Retinal pigment epithelial cell (primary cell): ENCODE measurements at places on chromosomes 13 and 19.

- peak; percentile 27 for DNase-seq
These were observed 1.6 kb downstream of the SIX5 start for GRCh38 chr19:45767410-45767880.

- no peak for DNase-seq
These were observed 8.6 kb downstream of the EPN1 start for GRCh38 chr19:55683449-55684261.

- no peak for DNase-seq
These were observed 24.6 kb downstream of the CAB39L start for GRCh38 chr13:49419276-49419675.

DNA sequence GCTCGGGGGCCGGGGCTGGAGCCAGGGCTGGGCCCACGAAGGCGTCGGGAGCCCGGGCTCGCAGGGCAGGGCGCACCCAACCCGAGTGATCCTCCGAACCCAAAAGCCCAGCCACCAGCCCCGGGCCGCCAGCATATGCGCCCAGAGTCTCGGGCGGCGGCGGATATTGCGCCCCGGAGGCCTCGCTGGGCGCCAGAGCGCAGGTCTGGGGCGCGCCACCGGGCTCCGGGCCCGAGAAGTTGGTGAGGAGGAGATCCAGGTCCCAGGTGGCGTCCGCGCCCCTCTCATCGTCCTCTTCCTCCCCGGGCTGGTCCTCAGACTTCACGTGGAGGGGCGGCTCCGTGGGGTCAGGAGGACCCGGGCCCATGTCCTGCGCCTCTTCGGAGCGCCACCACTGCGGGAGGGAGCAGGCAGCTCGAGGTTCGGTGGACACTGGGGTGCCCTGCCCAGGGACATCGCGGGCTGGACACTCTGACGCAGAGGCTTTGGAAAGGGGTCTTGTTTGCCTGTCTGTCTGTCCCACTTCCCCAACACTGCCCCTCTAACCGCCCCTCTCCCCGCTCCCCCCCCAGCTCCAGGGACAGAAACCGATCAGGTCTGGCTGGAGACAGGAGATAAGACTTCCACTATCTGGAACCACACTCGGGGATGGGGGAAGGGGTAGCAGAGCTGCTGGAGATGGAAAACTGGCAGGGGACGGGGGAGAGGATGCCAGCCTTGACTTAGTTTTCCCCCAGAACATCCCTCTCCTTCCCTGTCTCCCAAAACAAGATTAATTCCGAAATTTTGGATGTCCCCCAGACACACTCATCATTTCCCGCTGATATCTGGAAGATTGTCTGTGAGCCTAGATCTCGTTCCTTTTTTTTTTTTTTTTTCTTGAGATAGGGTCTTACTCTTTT lies 1.0 kb downstream of the KLF1 start:
- no peak for DNase-seq

GRCh38 chr13:33007950-33008349 lies 8.3 kb upstream of the KL start:
- DNase-seq = no peak

- no peak for DNase-seq
These were observed 9.0 kb downstream of the MICU2 start for GRCh38 chr13:21594715-21595545.

DNA sequence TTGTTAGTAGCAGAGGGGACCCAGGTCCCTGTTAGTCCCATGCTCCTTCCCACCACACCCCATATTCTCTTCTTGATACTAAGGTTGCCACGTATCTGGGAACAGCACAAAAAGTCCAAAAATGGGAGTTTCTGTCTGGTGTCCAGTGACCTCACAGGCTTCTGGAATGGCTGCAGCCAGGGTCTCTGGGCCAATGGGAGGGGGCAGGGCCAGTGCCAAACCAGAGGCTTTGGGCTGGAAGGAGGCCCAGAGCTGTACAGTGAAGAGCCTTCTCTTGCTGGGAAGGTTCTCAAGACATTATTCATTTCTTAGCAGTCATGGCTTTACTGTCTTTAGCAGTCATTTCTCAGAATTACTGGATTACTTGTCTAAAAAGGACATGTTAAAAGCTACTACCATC lies 119.2 kb downstream of the FRY start:
- no peak for DNase-seq

- DNase-seq = no peak
These were observed 67.3 kb downstream of the SLC15A1 start for GRCh38 chr13:98685146-98685545.

- no peak for DNase-seq
These were observed 32.4 kb upstream of the EIF3G start for GRCh38 chr19:10152100-10152499.

- peak; percentile 48 for DNase-seq
These were observed 14.0 kb upstream of the GPR4 start for GRCh38 chr19:45615795-45616703.

DNA sequence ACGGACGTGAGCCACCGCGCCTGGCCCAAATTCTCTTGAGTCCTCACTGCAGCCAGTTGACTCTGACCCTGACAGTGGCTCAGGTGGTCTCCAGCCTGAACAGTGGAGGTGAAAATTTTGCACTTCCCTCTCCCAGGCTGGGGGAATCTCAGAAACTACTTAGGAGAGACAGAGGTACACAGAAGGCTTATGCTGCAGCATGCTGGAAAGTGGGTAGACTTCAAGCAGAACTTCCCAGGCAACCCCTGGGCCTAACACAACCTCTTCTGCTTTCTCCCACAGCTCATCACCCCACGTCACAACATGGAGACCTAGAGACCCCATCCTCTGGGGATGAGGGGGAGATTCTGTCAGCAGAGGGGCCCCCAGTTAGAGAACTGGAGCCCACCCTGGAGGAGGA lies 14.4 kb downstream of the NCAN start:
- no peak for DNase-seq

GRCh38 chr19:56841193-56841543 lies 642 bp upstream of the PEG3 start:
- DNase-seq = no peak

GRCh38 chr19:52621376-52621775 lies 16.8 kb downstream of the ZNF83 start:
- DNase-seq = no peak

GRCh38 chr13:49516467-49516866 lies 20.7 kb downstream of the PHF11 start:
- no peak for DNase-seq

DNA sequence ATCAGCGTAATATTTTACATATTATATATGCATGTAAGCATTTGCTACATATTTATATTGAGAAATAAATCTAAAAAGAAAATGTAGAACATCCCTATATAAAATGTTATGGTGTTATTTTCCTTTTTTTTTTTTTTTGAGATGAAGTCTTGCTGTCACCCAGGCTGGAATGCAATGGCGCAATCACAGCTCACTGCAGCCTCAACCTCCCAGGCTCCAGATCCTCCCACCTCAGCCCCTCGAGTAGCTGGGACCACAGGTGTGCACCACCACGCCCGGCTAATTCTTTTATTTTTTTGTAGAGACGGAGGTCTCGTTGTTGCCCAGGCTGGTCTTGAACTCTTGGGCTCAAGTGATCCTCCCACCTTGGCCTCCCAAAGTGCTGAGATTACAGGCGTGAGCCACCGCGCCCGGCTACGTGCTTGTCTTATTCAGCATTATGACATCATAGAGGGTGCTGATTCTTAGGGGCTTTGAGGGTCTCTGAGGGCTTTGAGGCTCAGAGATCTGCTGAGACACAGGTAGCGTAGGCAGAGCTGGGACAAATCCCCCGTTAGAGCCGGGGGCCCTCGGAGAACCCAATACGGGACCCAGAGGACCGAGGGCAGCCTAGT lies 101.9 kb downstream of the GADD45B start:
- no peak for DNase-seq

DNA sequence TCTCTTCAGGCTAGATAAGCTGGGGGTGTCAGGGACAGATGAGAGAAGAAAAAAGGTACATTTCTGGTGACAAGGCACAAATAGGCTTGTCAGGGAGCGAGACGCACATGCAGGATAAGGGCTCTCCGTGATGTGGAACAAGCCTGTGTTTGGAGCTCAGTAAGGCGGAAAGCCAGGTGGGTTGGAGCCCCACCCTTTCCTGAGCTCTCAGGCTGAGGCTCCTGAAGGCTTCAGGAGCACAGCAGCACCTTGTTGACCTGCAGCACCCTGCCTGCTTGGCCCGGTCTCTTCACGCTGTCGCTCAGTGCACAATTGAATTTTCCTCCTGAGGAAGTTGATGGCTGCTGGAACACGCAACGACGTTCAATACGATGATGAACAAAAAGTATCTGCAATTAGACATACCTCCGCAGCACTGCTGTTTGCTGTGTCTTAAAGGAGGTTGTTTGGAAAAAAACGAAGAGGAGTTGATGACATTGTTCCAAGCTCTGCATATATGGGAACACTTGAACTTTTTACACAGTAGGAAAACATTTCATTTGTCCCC lies 29.3 kb downstream of the SERP2 start:
- DNase-seq = no peak

GRCh38 chr19:45952686-45953505 lies 20.8 kb downstream of the NOVA2 start:
- DNase-seq = no peak

DNA sequence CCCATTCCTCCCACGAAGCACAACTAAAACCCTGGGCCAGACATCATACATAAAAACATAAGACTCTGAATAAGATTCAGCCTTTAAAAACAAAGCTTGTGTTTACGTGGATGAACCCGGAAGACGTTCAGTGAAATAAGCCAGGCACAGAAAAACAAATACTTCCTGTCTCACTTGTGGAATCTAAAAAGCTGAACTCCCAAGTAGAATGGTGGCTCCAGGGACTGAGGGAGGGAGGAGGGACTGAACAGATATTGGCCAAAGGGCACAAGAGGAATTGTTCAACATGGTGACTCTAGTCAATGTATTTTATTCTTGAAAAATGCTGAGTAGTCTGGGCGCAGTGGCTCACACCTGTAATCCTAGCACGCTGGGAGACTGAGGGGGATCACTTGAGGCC lies 35.7 kb upstream of the TPM4 start:
- DNase-seq = no peak

DNA sequence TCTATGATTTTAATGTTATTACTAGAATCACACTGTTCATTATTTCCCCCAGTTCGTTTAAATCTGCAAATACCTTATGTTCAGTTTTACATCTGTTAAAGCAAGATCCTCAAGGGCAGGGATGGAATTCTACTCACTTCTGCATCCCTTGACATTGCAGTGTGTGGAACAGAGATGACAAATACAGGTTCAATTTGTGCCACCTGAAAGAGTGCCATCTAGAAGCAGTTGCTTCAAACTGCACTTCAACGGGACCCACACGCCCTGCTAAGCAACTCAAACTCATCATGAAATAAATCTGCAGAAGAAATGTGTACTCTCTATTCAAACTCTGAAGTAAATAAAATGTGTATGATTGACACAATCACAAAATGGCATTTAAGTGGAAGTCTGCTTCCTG lies 44.5 kb downstream of the RUBCNL start:
- DNase-seq = no peak

- DNase-seq = no peak
These were observed 66.7 kb upstream of the FNDC3A start for GRCh38 chr13:48909056-48909389.

GRCh38 chr13:24642219-24642618 lies 38.0 kb upstream of the ATP12A start:
- no peak for DNase-seq

DNA sequence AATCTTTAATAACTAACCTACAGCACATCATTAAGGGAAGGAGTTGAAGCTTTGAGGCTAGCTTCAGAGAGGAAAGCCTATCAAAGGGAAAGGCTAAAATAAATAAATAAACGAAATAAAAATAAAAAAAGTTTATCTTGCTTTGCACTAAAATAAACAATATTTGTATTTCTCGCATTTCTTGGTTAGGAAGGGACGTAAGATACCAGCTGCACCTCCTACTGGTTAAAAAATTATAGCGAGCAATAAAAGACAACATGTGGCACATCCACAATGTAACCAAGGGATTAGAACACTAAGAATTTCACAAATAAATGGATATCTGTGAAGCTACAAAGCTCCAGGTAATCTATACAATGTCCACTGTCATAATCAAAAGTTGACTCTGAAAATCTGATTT lies 194.5 kb downstream of the DACH1 start:
- DNase-seq = no peak

GRCh38 chr13:70668293-70668692 lies 560.0 kb upstream of the KLHL1 start:
- DNase-seq = no peak

GRCh38 chr19:5143471-5144411 lies 174.8 kb downstream of the KDM4B start:
- no peak for DNase-seq

DNA sequence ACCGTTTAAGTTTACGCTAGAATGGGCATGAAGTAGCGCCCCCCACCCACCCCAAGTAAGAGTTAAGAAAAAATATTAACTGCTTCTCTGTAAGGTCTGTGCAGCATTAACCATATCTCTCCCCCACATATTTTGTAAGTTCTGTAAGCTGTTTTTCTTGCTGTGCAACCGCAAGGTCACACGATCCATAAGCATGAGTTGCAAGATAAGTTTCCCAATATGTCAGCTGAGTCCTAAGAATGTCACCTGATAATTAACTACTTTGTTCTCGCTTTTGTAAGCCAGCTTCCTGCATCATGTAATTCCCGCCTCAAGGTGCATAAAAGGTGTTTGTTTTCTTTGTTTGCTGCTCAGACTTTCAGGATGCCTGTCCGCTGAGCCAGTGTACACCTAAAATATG lies 187.0 kb downstream of the MYO16 start:
- DNase-seq = peak; percentile 10

GRCh38 chr19:2171349-2172145 lies 7.8 kb downstream of the DOT1L start:
- no peak for DNase-seq

DNA sequence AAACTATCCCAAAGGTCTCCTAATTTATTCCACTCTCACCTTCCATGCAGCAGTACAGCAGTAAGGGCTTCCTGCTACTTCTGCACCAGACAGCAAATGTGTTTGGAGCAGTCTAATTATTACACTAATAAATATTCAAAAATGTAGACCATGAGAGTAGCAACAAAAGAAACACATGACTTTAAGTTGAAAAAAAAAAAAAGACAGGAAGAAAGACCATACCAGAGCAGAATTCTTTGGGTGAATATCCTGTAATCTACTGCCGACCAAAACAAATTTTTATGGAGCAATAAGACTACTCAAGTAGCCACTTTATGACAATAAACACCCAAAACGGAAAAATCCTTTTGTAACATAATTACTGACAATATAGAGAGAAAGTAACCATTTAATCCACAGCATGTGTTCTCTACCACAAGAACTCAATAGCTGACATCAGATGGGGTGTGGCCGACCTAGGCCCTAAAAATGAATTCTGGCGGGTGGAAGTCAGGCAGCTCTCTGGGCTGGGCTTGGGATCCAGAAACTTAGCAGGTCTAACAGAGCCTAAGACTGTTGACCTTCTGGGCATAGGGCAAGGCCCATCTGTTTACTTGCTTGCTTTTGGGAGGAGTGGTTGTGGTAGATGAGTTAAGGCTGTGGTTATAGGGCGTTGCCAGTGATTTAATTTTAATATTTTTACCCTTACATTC lies 4.6 kb downstream of the KLF12 start:
- no peak for DNase-seq

GRCh38 chr19:2678044-2678671 lies 24.3 kb downstream of the GNG7 start:
- no peak for DNase-seq

GRCh38 chr13:20174656-20175405 lies 14.0 kb upstream of the GJA3 start:
- peak; percentile 88 for DNase-seq

- no peak for DNase-seq
These were observed 82.2 kb downstream of the MIPEP start for GRCh38 chr13:23806874-23807526.

GRCh38 chr13:95620030-95620824 lies 24.3 kb downstream of the DZIP1 start:
- DNase-seq = no peak

GRCh38 chr13:63291701-63292100 lies 1876.1 kb upstream of the PCDH20 start:
- DNase-seq = no peak

- DNase-seq = no peak
These were observed 9.3 kb downstream of the EBPL start for GRCh38 chr13:49681842-49682435.
